Neural cell (in vitro differentiated cells): ENCODE measurements at places on chromosomes 3 and 15. TPM values are rescaled to one million over a fixed set of nuclear protein-coding genes. Genes with fewer than 3 reads are reported as not detected.

The TUBGCP5 gene
- polyA plus RNA-seq: 23.3 and 30.3 TPM in 2 replicates

The BNC1 gene
- not detected in 2 replicates for polyA plus RNA-seq

The MESP2 gene
- not detected in 2 replicates for polyA plus RNA-seq

The ZIC1 gene
- polyA plus RNA-seq: 134 and 183 TPM in 2 replicates

The SAXO2 gene
- 4.0 and 8.6 TPM in 2 replicates for polyA plus RNA-seq

The C3orf85 gene
- not detected in 2 replicates for polyA plus RNA-seq

The MYL3 gene
- polyA plus RNA-seq: 2.1 TPM in 1 of 2 replicates, not detected in the other

The GCNT3 gene
- 0.81 and 1.7 TPM in 2 replicates for polyA plus RNA-seq

The CAND2 gene
- polyA plus RNA-seq: 17.3 and 21.8 TPM in 2 replicates

The CD96 gene
- polyA plus RNA-seq: not detected in 2 replicates

The CHRNB4 gene
- not detected in 2 replicates for polyA plus RNA-seq

The KNG1 gene
- not detected in 2 replicates for polyA plus RNA-seq

The BCHE gene
- 2.0 and 2.6 TPM in 2 replicates for polyA plus RNA-seq

The APBA2 gene
- 134 and 159 TPM in 2 replicates for polyA plus RNA-seq

The ARGFX gene
- polyA plus RNA-seq: not detected in 2 replicates

The GP5 gene
- 0.14 and 0.16 TPM in 2 replicates for polyA plus RNA-seq

The NT5DC2 gene
- polyA plus RNA-seq: 35.1 and 46.7 TPM in 2 replicates

The CAMP gene
- polyA plus RNA-seq: not detected in 2 replicates

The SLC38A3 gene
- 0.66 TPM in 1 of 2 replicates, not detected in the other for polyA plus RNA-seq

The GPR176 gene
- polyA plus RNA-seq: 8.3 and 9.8 TPM in 2 replicates

The TTLL13 gene
- 0.33 TPM in 1 of 2 replicates, not detected in the other for polyA plus RNA-seq

The SLC24A5 gene
- 0.76 and 0.78 TPM in 2 replicates for polyA plus RNA-seq

The GOLGA6D gene
- polyA plus RNA-seq: 0.12 TPM in 1 of 2 replicates, not detected in the other

The GPR62 gene
- not detected in 2 replicates for polyA plus RNA-seq

The TF gene
- polyA plus RNA-seq: 0.24 and 1.4 TPM in 2 replicates

The PIGZ gene
- 5.8 and 6.5 TPM in 2 replicates for polyA plus RNA-seq

The MYNN gene
- 27.0 and 28.1 TPM in 2 replicates for polyA plus RNA-seq

The BCL6 gene
- 4.3 and 5.2 TPM in 2 replicates for polyA plus RNA-seq

The SERPINI1 gene
- polyA plus RNA-seq: 123 and 150 TPM in 2 replicates

The SHC4 gene
- polyA plus RNA-seq: 4.5 and 5.0 TPM in 2 replicates

The RNF7 gene
- polyA plus RNA-seq: 170 and 192 TPM in 2 replicates

The PLSCR5 gene
- 0.37 TPM in 1 of 2 replicates, not detected in the other for polyA plus RNA-seq

The TMEM207 gene
- 0.27 TPM in 1 of 2 replicates, not detected in the other for polyA plus RNA-seq

The CCR3 gene
- not detected in 2 replicates for polyA plus RNA-seq

The AMOTL2 gene
- polyA plus RNA-seq: 30.1 and 56.6 TPM in 2 replicates

The WDR72 gene
- 0.05 TPM in 1 of 2 replicates, not detected in the other for polyA plus RNA-seq

The MUC4 gene
- not detected in 2 replicates for polyA plus RNA-seq

The FEZF2 gene
- polyA plus RNA-seq: 0.47 TPM in 1 of 2 replicates, not detected in the other

The ITIH1 gene
- polyA plus RNA-seq: not detected in 2 replicates

The TM6SF1 gene
- 0.16 TPM in 1 of 2 replicates, not detected in the other for polyA plus RNA-seq

The CLSTN2 gene
- 10.7 and 12.3 TPM in 2 replicates for polyA plus RNA-seq

The DUOX1 gene
- polyA plus RNA-seq: not detected in 2 replicates

The INSYN1 gene
- polyA plus RNA-seq: 21.3 and 23.6 TPM in 2 replicates

The DGKG gene
- 0.08 TPM in 1 of 2 replicates, not detected in the other for polyA plus RNA-seq

The MORC1 gene
- not detected in 2 replicates for polyA plus RNA-seq

The CLDN11 gene
- 0.98 TPM in 1 of 2 replicates, not detected in the other for polyA plus RNA-seq

The KCNAB1 gene
- 14.9 and 17.0 TPM in 2 replicates for polyA plus RNA-seq

The ALPK3 gene
- polyA plus RNA-seq: 0.24 TPM in 1 of 2 replicates, not detected in the other

The CFAP161 gene
- polyA plus RNA-seq: not detected in 2 replicates

The HDDC3 gene
- polyA plus RNA-seq: 20.1 and 34.6 TPM in 2 replicates

The NSUN3 gene
- 10.8 and 13.5 TPM in 2 replicates for polyA plus RNA-seq

The CA12 gene
- polyA plus RNA-seq: 0.11 and 0.62 TPM in 2 replicates

The CCDC14 gene
- polyA plus RNA-seq: 252 and 266 TPM in 2 replicates

The CHST13 gene
- not detected in 2 replicates for polyA plus RNA-seq

The POPDC2 gene
- 3.4 and 10.3 TPM in 2 replicates for polyA plus RNA-seq

The GOLGA6L9 gene
- 27.5 and 27.7 TPM in 2 replicates for polyA plus RNA-seq

The RARB gene
- polyA plus RNA-seq: 10.3 and 13.2 TPM in 2 replicates
